Dermis blood vessel endothelial cell (primary cell): ENCODE measurements at places on chromosomes 16 and 17. TPM values are rescaled to one million over a fixed set of nuclear protein-coding genes. Genes with fewer than 3 reads are reported as not detected.

PDIA2 gene
- total RNA-seq = 0.34 TPM in 1 of 2 replicates, not detected in the other

RAC3 gene
- total RNA-seq = 9.0 and 14.0 TPM in 2 replicates

LAT gene
- total RNA-seq = 0.68 and 1.2 TPM in 2 replicates

STH gene
- not detected in 2 replicates for total RNA-seq

PPY gene
- total RNA-seq = not detected in 2 replicates

FBXO47 gene
- total RNA-seq = not detected in 2 replicates

CLEC19A gene
- not detected in 2 replicates for total RNA-seq

SYT17 gene
- total RNA-seq = 2.2 and 2.9 TPM in 2 replicates

ZNF213 gene
- total RNA-seq = 6.6 and 14.6 TPM in 2 replicates
